Fibroblast of skin of right quadriceps (primary cell): ENCODE measurements at places on chromosomes 5 and 9.

- DNase-seq = no peak
These were observed 22.5 kb downstream of the LHFPL2 start for GRCh38 chr5:78626009-78626571.

- no peak for DNase-seq
These were observed 115.1 kb downstream of the PCSK1 start for GRCh38 chr5:96317945-96318344.

DNA sequence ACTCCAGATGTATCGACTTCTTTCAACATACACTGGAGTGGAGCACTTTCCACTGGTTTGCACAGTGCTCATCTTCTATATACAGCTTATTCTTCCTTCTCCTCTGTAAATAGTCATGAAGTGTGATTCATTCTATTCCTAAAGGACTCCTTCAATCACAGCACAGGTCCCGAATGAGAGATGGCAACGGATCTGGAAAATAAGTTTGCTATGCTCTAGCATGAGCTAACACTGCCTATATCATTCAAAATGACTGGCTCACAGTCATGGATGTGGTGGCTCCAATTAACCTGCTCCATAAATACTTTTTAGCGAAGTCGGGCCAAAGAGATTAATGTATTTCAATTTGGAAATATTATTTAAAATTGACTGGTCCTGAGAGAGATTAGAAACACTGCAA is 272.1 kb upstream of the CDH6 start:
- no peak for DNase-seq

GRCh38 chr9:132694144-132694543 is 23.9 kb downstream of the GTF3C4 start:
- no peak for DNase-seq

- peak; percentile 72 for DNase-seq
These were observed 114.9 kb upstream of the TRIM32 start for GRCh38 chr9:116572095-116572748.

DNA sequence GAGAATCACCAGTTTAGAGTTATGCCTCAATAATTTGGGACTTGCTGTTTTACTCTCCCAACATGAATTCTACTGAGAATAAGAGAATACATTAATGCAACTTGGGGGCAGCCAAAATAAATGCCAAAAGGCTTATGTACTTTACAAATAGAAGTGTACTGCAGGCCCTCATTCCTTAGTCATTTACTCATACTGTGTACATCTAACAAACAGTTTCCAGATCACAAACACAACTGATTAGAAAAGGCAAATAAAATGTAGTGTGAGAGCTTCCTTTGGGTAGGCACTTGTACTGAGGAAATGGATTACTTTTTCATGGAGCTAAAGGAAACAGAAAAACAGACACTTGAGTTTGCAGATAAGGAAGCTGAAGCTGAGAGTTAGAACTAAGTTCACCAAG is 12.6 kb downstream of the ANKDD1B start:
- no peak for DNase-seq

DNA sequence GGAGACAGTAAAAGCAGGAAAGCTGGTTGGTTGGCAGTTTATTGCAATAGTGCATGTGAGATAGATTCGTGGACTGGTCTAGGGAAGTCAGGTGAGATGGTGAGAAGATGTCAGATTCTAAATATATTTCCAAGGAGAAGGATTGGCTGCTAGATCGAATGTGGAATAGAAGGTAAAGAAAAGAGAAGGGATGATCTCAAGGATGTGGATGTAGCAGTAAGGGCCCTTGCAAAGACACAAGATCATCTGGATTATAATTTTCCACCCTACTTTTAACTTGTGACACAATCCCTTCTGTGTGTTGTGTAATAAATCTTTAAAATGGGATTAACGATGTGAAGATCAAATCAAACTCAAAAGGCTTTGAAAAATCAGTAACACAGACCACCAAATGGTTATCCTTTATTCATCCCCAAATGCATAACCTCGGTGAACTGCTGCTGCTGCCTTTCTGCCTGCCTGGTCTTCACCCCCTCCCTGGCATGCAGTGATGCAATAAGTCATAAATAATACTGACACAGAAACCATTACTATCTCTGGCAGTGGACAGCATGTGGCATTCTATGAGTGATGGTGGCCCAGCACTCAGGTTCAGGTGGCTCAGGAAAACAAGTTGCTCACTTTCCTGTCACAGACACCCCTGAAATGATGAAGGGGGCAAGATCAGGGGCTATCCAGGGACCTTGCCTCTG is 178.4 kb downstream of the FAM114A2 start:
- peak; percentile 10 for DNase-seq

GRCh38 chr9:2126331-2126803 is 111.2 kb downstream of the SMARCA2 start:
- peak; percentile 7 for DNase-seq

DNA sequence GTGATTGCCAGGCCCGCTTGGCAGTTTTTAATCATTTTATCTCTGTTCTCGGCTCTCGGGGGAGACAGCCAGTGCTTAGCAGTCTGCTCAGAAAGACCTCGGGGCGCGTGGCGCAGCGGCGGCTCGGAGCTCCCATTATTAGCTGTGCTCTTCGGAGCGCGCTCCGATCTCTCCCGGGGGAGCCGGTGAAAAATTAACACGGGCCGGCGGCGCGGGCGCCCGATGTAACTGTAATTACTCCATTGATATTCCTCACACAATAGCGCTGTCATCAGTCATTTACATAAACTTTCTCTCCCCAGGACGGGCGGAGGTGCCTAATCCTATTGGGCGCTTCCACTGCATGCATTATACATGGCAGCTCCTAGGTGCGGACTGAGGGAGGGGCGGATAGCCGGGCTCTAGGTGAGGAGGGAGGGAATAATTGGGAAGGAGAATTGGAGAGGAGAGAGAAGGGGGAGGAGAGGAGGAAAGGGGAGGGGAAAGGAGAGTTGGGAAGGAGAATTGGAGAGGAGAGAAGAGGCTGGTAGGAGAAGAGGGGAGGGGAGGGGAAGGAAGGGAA is 24.9 kb downstream of the LMX1B start:
- no peak for DNase-seq

DNA sequence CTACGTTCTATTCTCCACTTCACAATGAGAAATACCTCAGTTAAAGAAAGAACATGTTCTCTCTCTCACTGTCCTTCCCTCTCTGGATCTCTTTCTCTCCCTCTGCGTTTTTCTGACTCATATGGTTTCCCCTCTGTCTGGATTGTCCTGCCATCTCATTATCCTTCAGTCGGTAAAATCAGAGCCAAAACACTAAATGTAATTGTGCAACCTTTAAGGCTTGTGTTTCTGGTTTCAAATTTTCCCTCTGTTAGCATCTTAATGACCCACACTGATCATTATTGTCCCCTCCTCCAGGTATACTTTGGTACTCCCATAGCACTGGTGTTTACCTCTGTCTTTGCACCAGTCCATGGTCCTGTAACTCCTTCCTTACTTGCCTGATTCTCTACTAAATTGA is 509.4 kb upstream of the C9orf72 start:
- DNase-seq = no peak

DNA sequence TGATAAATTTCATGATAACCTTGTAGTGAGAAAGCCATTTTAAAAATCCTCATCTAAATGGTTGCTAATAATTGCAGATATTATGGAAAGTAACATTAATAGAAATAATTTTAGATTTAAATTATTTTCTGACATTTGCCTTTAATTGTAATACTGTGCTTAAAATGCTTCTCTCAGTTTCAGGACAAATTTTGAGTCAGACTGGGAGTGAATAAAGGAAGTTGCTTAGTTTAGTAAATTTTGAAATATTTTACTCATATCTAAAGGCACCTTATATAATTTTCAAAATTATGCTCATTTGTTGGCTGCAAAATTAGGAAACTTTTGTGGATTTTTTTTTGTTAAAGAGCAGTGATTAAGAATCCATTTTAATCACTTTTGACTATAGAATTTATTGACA is 93.8 kb downstream of the CSNK1G3 start:
- DNase-seq = no peak

DNA sequence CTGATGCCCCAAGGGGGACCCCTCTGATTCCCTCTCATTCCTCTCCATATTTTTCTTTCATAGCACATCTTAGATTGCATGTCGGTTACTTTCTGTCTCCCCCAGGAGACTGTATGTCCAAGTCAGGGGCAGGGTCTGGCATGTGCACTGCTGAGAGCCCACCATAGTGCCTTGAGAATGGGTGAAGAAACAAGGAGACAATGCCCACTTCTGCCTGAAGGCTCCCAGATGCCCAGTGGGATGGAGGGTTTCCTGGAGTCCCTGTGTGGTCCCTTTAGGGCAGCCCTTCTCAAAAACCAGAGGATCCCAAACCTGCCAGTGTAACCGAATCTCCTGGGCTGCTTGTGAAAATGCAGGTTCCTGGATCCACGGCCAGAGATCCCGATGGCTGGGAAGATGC is 126.5 kb upstream of the LARP1 start:
- DNase-seq = no peak

- DNase-seq = no peak
These were observed 178.9 kb downstream of the XRCC4 start for GRCh38 chr5:83256091-83256780.

DNA sequence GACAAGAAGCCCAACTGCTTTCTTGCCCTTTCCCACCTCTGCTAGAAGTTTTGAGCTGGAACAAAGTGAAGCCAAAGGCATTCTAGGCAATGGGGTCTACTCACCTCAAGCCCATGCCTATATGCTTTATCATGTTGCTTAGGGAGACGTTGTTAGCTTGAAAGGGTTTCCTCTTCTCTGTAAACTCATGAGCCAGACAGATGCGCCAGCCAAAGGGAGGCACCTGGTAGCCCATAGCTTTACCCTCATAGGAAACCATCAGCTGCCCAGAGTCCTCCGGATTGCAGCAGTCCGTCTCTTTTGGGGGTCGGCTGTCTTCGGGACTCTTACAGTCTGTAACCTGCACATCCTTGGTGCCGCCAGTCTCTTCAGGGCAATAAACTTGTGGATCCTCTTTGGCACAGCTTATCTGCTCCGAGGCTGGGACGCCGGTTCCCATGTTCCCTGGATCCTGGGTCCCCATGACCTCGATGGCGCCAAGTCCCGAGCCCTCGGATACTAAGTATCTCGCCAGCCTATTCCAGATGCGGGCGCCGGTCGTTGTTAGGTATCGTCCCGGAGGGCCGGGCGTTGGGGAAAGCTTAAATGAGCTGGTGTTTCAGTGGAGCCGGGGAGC is 678 bp downstream of the GBA2 start:
- DNase-seq = no peak

- DNase-seq = peak; percentile 18
These were observed 15.4 kb downstream of the FAM174A start for GRCh38 chr5:100550531-100551051.

- DNase-seq = no peak
These were observed at the start of gene AFAP1L1 for GRCh38 chr5:149271716-149272563. TSS of gene AFAP1L1 (plus strand) at chr5:149271859. CDS start at chr5:149271969, 110 bp downstream.

GRCh38 chr9:24652181-24652580 is 106.5 kb upstream of the IZUMO3 start:
- DNase-seq = no peak

- no peak for DNase-seq
These were observed 720 bp downstream of the NOTCH1 start for GRCh38 chr9:136544964-136545691.

DNA sequence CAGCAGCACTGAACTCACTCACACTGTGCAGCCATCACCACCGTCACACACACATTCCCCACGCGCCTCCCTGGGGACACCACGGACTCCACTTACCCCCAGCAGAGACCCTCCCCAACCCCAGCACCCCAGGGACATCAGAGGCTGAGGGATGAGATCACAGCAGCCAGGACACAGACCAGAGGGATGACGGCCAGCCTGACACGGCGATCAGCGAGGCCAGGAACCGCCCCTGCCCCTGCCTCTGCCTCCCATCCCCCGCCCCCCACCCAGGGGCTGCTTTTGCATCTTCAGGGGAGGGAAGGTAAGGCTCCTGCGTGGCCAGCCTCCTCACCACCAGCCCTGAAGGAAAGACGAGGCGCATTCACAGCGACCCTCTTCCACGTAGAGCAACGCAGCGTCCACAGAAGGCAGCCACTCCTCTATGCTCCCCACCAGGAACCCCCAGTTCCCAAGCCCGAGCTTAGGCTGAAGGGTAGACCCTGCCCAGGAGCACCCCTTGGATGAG is 104.5 kb downstream of the VAV2 start:
- DNase-seq = no peak

- no peak for DNase-seq
These were observed 79.3 kb upstream of the FBXW11 start for GRCh38 chr5:172085738-172086137.

DNA sequence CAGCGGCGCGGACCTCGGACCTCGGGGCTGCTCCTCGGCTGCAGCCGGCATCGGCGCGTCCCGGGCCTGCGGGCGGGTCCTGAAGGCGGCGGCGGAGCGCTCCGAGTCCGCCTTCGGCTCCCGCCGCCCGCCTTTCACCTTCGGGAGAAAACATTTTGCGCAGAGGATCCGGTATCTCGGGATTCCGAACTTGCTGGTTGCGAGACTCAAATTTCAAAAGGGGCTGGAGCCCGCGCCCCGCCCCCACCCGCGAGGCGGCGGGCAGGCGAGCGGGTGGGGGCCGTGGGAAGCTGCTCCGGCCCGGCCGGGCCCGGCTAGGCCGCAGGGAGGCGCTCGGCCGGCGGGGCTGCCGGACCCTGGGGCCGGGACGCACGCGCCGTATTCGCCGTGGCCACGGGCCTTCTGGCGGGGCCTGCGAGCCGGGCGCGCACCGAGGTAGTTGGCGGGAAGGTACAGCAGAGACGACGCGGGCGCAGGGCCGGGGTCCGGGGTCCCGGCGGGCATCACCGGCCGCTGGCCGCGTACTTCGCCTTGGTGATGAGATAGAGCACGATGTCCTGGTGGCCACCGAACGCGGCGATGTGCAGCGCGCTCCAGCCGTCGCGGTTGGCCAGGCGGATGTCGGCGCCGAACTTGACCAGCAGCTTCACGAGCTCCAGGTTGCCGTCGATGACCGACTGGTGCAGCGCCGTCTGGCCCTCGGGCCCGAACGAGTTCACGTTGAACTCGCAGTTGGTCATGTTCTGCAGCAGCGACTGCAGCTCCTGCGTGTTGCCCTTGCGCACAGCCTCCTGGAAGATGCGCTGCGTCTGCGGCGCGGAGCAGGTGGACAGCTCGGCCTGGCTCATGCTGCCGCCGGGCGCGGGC is 757 bp downstream of the NRARP start:
- DNase-seq = no peak

GRCh38 chr9:79471580-79472543 is 99.9 kb upstream of the TLE4 start:
- DNase-seq = peak; percentile 43

- no peak for DNase-seq
These were observed 15.9 kb upstream of the SLC2A6 start for GRCh38 chr9:133494636-133495326.

GRCh38 chr5:118921866-118922265 is 66.5 kb downstream of the DTWD2 start:
- DNase-seq = no peak

- no peak for DNase-seq
These were observed 88.8 kb downstream of the SPRY4 start for GRCh38 chr5:142235870-142236672.
